ENCODE measurements at places on chromosomes 5 and 9.

DNA sequence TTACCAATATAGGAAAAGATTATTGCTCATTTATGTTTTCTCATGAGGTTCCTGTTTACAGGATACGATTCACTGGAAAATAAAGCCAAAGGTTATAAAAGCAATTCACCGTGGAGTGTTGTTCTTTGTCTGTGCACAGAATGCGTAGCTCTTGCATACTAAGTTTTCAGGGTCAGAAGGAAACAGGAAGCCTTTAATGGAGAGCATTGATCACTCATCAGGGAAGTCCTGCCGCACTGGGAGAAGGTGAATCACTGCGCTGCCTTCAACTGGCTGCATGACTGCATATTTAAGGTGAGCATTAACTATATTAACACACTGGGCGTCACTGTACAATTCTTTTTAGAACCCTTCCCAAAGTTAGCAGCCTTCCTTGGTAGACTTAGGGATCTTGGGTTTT is 74.1 kb upstream of the SYK start:
- DNase-seq: no peak

- no peak for DNase-seq
Measured at GRCh38 chr5:72653586-72653985, 146.4 kb upstream of the ZNF366 start.

DNA sequence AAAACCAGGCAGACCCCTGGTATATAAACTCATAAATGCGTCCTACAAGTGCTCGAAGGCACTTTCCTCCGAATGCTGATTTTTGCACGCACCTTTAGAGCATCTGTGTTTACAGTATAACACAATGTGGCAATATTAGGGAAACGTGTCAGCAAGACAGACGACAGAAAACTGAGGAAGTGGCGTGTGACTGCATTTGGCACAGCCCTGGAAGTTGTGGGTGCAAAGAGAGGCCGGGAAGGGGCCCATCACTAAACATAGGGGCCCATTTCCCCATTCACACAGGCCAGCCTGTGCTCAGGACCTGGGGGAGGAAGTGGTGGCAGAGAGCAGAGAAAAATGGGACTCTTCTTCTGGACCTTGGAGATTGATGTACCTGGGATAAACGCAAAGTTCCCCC is 48.2 kb downstream of the RASGEF1C start:
- DNase-seq: no peak

GRCh38 chr5:21654556-21654955 is 1198.6 kb downstream of the CDH12 start:
- no peak for DNase-seq

- no peak for DNase-seq
Measured at GRCh38 chr9:137150617-137151457, 11.9 kb downstream of the GRIN1 start.
